ENCODE measurements at places on chromosomes 3 and 15. TPM values are rescaled to one million over a fixed set of nuclear protein-coding genes. Genes with fewer than 3 reads are reported as not detected.

The STRA6 gene
- total RNA-seq: 9.9 TPM

The PLA2G4E gene
- total RNA-seq: not detected

The STX19 gene
- not detected for total RNA-seq

The ZNF148 gene
- 12.3 TPM for total RNA-seq

The DISP2 gene
- total RNA-seq: 1.0 TPM

GRCh38 chr3:53464424-53464823, 30.0 kb upstream of the CACNA1D start:
- peak; percentile 1 for DNase-seq

DNA sequence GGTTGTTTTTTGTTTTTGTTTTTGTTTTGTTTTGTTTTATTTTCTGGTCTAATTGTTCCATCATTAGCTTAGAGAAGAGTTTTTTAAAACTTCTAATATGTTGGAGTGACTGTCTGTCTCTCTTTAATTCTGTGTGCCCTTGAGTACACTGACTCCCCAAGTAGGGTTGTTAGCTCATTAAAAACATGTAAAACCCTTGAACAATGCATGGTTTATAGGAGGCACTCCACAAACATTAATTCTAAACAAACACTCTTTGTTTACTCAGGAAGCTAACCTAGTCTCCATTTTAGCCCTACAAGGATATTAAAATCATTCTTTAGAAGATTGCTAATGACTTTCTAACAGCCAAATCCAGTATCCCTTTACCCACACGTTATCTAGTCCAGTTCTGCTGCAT, 100.5 kb downstream of the CGGBP1 start:
- DNase-seq: no peak

- DNase-seq: no peak
Observed at GRCh38 chr3:71244153-71244825, 339.2 kb downstream of the FOXP1 start.

GRCh38 chr3:154954757-154955156, 125.4 kb upstream of the MME start:
- peak; percentile 63 for DNase-seq

DNA sequence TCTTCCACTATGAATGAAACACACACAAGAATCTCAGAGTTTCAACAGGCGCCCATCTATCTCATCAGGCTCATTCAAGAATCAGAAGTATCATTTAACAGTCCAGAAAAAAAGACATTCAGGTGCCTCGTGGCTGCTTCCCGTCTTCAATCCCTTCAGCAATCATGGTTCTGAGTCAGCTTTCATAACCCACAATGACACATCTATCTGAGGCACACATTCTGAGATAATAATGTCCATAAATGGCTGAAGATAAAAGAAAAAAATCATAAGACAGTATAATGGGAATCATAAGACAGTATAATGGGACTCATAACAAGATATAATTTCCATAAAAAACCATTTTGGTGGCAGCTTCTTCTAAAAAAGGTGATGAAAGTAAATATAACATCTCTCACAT, 52.4 kb downstream of the TNIK start:
- no peak for DNase-seq

DNA sequence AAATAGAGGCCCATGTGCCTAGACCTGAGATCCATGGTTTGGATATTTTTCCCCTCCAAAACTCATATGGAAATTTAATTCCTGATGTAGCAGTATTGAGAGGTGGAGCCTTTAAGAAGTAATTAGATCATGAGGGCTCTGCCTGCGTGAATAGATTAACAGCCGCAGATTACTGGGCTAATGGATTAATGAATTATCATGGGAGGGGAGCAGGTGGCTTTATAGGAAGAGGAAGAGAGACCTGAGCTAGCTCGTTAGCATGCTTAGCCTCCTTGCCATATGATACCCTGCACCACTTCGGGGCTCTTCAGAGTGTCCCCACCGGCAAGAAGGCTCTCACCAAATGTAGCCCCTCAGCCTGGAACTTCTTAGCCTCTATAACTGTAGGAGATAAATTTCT, 15.8 kb downstream of the ARHGEF26 start:
- no peak for DNase-seq

- no peak for DNase-seq
Observed at GRCh38 chr3:143209715-143210059, 90.1 kb downstream of the CHST2 start.

DNA sequence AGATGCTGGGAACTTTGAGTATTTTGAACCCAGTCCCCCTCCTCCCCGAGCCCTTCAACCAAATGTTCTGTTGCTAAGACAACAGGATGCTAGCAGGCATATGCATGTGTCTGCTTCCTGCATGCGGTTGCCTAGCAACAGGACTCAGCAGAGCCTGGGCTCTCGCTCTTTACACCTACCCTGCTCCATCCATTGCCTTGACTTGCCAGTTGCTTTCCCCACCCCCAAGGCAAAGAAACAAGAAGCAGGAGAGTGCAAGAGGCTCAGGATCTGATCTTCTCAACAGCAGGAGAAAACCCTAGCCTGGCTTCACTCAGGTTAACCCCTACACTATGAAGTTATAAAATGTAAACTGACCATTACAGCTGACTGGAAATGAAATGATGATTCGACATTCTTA, 393.0 kb downstream of the IGSF11 start:
- DNase-seq: peak; percentile 94

- no peak for DNase-seq
Observed at GRCh38 chr3:63050548-63051177, 175.4 kb upstream of the CADPS start.

DNA sequence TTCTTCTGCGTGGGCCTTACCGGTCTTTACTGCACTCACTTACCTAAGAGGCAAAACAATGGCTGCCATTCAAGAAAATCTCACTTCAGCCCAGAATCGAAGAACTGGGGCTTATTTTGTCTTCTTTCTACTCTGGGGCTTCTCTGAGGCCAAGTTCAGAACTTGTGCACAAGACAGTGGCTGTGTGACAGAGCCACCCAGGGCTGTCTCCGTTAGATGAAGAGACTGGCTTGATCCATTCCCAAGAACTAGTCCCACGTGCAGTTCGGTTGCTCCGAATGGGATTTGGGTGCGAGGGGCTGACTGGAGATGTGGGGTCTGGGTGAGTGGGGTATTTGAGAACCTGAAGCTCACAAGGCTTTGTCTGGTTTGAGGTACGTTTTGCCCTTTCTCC, 795 bp upstream of the TCF12 start:
- no peak for DNase-seq

- DNase-seq: no peak
Observed at GRCh38 chr3:187497052-187497451, 128.9 kb downstream of the RTP4 start.

GRCh38 chr15:57559875-57560274, 31.8 kb upstream of the MYZAP start:
- DNase-seq: peak; percentile 81

GRCh38 chr15:84949043-84949442, 32.6 kb upstream of the PDE8A start:
- DNase-seq: no peak
